Ascending aorta (tissue), 2 donors: ENCODE measurements at places on chromosomes 1 and 21.

DNA sequence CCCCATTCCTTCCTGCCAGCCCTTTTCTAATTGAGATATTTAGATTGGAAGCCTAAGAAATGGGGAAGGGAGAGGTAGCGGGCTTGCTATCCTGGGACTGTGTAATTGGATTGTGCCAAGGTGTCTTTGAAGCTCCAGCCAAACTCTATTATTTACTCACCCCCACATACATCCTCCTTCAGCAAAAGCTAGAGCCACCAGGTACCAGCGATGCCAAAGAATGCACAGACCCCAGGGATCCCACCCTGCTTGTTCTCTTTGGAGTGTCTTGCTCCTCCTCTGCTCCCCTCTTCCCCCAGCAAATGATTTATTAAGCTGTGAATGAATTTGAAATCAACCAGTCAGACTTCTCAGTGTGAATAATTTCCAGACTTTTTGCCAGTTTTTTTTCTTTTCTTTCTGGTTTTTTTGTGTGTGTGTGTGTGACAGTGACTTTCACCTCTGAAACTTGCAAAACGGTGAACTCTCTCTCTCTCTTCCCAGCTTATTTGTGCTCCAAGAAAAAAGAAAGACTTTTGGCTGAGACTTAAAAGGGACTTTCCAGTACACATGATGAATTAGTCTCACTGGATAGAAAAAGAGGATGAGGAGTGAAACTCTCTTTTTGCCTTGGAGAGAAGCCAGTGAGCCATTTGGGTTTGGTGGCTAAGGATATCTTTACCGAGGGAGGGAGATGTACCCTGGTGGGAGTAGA lies 1.8 kb downstream of the VASH2 start:
- no peak overlapping the region for H3K27ac ChIP-seq
- H3K4me1 ChIP-seq: no peaks in the 10 kb centered on the region
- H3K4me3 ChIP-seq: peak overlapping the region; percentile 77
- no peak for DNase-seq

DNA sequence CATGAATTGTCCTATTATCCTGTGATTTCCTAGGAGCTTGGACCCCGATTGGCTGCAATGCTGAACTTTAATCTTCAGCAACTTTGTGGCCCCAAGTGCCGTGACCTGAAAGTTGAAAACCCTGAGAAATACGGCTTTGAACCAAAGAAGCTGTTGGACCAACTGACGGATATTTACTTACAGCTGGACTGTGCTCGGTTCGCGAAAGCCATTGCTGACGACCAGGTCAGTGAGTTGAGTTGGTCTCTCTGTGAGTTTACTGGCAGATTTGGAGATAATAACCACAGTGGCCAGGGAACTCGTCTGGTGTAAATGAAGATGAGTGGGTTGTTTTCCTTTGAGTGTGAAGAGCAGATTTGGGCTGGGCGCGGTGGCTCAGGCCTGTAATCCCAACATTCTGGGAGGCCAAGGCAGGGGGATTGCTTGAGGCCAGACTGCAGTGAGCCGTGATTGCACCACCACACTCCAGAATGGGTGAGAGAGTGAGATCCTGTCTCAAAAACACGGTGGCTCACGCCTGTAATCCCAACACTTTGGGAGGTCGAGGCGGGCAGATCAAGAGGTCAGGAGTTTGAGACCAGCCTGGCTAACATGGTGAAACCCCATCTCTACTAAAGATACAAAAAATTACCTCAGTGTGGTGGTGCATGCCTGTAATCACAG lies 39.1 kb upstream of the KIF1B start:
- H3K27me3 ChIP-seq: no peaks in the 10 kb centered on the region
- H3K36me3 ChIP-seq: peaks cover 43% of the 10 kb centered on the region
- H3K27ac ChIP-seq: no peak overlapping the region
- DNase-seq: no peak

DNA sequence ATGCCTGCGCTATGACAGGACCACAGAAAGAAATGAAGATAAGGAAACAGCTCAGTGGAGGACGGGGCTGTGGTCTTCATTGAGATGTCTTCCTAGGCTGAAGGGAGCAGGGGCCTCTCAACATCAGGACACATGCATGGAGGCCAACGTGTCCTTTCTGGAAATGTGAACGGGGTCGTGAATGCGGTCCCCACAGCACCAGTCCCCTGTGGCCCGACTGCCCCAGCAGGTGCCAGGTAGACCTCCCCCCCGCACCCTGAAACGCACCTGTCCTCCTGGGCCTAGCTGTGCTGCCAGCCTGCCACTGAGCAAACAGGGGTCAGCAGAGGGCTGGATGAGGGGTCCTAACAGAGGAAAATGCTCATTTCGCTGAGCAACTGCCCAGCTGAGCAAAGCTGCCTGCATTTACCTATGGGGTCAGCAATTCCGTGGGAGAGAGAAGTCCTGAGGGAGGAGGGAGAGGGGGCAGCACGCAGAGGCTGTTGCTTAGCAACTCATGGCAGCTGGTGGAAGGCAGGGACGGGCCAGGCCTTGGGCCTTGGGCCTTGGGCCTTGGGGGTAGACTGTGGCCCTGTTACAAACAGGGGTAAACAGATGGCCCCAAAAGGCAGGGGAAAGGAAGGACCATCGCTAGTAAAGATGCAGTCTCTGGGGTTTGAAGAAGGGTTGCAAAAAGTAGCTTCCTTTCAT lies 77.4 kb downstream of the NPHP4 start:
- no peak overlapping the region for H3K27ac ChIP-seq
- no peak overlapping the region for H3K4me3 ChIP-seq
- H3K4me1 ChIP-seq: no peaks in the 10 kb centered on the region
- DNase-seq: no peak

GRCh38 chr1:54230507-54231339 lies 30.8 kb downstream of the MRPL37 start:
- no peak for DNase-seq
- H3K36me3 ChIP-seq: peaks cover 4% of the 10 kb centered on the region
- H3K4me3 ChIP-seq: no peak overlapping the region
- H3K27me3 ChIP-seq: no peaks in the 10 kb centered on the region
- H3K4me1 ChIP-seq: peaks cover 8% of the 10 kb centered on the region

DNA sequence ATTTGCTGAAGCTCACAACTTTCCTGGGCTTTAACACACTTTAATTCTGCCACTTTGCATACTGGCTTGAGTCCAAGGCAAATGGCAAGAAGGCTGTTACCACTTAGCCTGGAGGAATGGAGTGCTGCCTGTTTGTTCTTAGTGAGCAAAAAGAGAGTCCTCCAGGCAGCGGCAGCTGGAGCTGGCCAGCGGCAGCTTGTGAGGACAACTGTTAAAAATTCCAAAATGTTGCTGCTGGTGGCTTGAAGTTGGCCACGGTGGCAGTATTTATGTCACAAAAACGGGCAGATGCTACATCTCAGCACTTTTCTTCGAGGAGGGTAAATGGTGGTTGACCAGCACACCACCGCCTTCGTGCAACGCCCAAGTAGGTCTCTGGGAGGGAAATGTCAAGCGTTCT lies 27.3 kb downstream of the STPG1 start:
- H3K36me3 ChIP-seq: no peaks in the 10 kb centered on the region
- no peak overlapping the region for H3K27ac ChIP-seq
- no peaks in the 10 kb centered on the region for H3K27me3 ChIP-seq
- no peak overlapping the region for H3K4me3 ChIP-seq
